Mammary epithelial cell (primary cell): ENCODE measurements at places on chromosomes 4 and X. TPM values are rescaled to one million over a fixed set of nuclear protein-coding genes. Genes with fewer than 3 reads are reported as not detected.

Gene HSD17B13
- total RNA-seq: not detected in 2 replicates

Gene NR3C2
- 0.40 and 0.69 TPM in 2 replicates for total RNA-seq

Gene GRPR
- total RNA-seq: 0.14 TPM in 1 of 2 replicates, not detected in the other

Gene IL2
- total RNA-seq: not detected

Gene TMEM150C
- total RNA-seq: 0.16 and 0.59 TPM in 2 replicates

Gene FAM9C
- total RNA-seq: not detected in 2 replicates
